Muscle of leg (tissue), 16 donors: ENCODE measurements at places on chromosomes 12 and 14. TPM values are rescaled to one million over a fixed set of nuclear protein-coding genes. Genes with fewer than 3 reads are reported as not detected.

Gene KCNC2
- total RNA-seq, result 0.22 TPM

DNA sequence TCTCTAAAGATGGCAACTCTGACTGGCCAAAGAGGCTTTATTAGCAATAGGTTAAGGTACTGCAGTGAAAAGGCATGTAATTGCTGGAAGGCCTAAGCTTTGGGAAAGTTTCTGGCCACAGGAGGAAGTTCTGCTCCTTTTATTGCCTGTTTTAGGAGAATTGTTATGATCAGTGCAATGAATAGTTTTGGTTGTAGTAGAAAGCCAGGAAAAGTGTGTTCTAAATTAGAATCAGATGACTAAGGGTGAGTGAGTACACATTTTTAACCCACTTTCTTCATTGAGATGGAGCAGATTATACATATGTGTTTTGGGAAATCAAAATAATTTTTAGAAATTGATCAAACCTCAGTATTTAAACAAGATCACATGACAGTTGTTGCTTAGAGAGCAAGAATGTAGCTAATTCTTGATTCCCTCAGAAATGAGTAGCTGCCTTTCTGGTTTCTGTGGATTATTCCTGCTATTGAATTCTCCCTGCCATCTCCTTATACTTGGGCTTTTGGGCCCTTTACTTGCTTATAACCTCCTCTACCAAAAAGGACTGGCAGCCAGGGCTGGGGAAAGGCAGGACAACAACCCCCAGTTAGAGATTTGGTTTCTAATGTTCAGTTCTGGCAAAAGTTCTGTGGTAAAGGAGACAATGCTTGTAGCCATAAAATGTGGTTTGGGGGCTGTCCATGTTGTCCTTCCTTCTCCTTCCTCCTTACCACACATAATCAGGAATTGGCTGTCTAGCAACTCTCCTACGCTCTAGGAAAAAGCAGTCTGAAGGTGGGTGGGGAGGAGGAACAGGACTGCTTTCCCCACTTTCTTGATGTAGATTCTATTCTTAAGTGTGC is 217.1 kb downstream of the SLC38A4 start:
- peak; percentile 65 for DNase-seq

DNA sequence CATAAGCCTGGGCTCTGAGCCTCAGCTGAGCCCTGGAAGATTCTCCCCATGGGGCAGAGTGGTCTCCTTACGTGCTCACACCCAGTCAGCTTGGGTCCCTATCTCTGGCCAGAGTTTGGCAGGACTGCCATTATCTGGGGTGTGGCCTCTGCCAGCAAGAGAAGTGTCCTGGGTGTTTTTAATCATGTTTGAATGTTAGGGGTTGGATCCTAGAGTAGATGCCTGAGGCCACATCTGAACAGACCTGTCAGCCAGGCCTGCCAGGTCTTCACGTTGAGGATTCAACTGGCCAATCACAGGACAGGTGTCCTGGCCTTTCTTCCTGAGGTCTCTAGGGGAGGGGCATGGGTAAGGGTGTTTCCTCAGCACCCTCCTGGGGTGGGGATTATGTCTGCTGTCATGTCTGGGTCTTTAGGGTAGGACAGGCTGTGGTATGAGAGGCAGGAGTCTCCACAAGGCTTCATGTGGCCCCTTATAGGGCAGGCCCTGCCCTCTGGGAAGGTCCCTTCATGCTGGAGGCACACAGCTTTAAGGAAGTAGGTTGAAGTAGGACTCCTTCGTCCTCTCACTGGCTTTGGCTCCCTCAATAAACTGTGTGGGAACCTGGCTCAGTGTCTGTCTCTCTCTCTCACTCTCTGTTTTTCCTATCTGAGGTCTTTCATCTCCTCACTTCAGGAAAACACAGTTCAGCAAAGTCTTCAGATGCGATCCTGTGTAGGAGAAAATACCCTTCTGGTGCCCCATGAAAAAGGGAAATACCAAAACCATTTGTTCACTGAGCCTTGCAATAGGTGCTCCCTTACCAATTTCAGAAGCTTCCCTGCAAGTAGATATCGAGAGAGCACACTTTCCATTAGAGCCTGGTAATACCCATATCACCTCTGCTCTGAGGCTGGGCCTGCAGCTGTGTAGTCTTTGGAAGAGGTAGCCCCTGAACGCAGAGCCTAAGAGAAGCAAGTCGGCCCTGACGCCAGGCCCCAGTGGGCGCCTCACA is 6.7 kb upstream of the FITM1 start:
- no peak for DNase-seq

Gene PTPRR
- 2.0 TPM for total RNA-seq

- DNase-seq, result no peak
Observed at GRCh38 chr12:123816896-123817537, 54.9 kb downstream of the DNAH10 start.

Gene RHEBL1
- total RNA-seq, result 1.2 TPM
